ENCODE measurements at places on chromosomes 12 and 14.

DNA sequence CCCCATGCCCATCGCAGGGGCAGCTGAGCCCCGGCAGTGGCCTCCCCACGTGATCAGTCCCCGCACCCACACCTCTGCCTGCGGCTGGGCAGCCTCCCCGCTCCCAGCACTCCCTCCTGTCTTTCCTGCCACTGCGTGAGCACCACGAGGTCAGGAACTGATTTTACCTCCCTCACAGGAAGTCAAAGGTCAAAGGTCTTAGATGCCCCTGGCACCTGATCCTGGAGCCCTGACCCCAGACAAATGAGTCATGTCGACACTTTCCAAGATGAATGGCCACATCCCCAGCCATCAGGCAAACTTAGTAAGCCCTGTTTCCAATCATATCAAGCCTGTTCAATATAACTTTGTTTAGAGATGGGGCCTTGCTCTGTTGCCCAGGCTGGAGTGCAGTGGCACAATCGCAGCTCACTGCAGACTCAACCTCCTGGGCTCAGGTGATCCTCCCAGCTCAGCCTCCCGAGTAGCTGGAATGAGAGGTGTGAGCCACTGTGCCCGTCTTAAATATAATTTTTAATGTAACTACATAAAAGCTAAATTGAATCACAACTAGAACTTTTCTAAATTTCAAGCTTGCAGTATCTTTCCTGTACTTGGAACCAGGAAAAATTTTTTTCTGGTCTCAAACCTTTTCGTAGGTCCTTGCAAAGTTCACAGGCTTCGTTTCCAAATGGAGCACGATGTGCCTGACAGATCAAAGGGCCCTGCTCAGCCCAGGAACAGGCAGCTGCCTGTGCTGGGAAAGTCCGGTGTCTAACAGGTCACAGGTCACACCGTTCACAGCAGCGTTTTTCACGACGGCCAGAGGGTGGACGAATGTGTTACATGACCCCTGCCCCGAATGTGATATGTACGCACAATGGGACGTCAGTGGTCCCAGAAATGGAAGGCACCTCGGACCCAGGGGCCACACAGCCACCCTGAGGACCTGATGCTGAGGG, 1.9 kb downstream of the LRCOL1 start:
- DNase-seq: no peak

- no peak for DNase-seq
Measured at GRCh38 chr12:97194546-97194945, 268.1 kb upstream of the RMST start.

DNA sequence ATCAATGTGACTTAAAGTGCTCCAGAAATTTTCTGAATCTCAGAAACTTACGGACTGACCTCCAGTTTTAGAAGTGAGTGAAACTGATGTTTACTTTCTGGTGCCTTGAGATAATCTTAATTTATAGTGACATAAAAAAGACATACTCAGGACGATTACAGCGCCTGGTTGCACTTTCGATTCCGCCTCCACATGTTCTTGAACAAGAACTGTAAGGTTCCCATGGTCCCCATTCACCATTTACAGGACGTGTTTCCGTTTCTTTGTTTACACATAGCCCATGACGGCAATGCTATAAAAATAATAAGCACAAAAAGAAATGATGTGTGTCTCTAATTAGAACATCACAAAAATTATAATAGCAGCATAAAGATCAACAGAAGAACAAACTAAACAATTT, 98.2 kb downstream of the ADAMTS20 start:
- DNase-seq: no peak

DNA sequence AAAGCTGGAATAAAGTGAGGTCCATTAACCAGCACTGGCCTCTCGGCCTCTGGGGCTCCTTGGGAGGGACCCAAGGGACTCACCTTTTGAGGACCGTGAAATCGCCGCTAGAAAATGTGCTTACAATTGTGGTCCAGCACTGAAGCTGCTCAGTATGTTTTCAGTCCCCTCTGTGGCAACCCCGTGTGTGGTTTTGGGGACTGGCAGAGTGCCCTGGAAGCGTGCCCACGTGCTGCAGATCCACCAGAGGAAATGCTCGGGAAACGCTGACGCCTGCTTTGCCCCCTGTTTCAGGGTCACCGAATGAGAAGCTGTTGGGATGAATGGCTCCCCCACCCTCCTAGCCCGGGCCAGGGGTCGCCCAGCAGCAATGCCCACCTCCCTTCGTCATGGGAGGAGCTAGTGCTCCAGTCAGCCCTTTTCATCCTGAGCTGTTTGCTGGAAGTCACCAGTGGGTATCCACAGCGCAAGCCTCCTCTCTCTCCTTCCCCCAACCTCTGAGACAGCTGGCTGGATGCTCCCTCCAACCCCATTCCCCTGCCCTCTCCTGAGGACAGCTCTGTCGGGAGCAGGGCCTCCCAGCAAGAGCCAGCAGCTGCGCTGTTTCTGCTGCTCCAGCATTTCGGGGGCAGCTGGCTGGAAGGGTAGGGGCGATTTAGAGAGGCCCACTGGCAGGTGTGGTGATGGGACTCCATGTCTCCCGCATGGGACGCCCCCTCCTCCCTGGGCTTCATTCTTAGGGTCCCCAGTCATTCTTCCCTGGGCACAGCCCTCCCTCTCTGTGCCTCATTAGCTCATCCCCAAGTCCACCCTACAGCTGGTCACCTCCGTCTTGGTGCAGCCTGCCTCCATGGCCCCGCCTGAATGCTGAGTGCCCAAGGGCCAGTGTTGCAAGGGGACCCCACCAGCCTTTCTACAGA, 33.2 kb upstream of the PPP1R13B start:
- no peak for DNase-seq

GRCh38 chr14:97538749-97539410, 741.7 kb downstream of the VRK1 start:
- DNase-seq: no peak

DNA sequence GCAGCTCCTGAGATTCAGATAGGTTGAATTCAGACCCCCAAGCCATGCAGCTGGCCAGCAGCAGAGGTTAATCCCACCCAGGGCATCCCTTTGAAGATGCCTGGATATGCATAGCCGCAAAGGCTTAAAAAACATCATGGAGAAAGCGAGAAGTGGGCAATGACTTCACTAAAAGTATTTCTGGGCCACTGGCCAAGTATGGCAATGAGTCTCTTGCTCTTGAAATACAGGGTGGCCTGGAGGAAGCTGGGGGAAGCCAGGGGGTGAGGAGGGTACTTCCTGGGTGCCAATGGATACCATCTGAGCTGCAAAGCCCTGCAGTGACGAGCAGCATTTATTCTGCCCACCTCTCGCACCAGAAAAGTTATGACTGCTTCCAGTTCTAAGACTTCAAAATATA, 539.3 kb upstream of the TBX3 start:
- DNase-seq: no peak

- DNase-seq: no peak
Measured at GRCh38 chr14:101029668-101030290, 126.3 kb upstream of the RTL1 start.

- peak; percentile 7 for DNase-seq
Measured at GRCh38 chr12:27821259-27821973, 41.4 kb upstream of the MANSC4 start.

- DNase-seq: no peak
Measured at GRCh38 chr12:94098466-94098865, 49.9 kb upstream of the PLXNC1 start.

- no peak for DNase-seq
Measured at GRCh38 chr12:120121766-120122293, 5.3 kb upstream of the RAB35 start.

GRCh38 chr12:104371043-104371870, 67.7 kb downstream of the EID3 start:
- DNase-seq: no peak

GRCh38 chr12:11622876-11623281, 26.6 kb upstream of the ETV6 start:
- DNase-seq: no peak

DNA sequence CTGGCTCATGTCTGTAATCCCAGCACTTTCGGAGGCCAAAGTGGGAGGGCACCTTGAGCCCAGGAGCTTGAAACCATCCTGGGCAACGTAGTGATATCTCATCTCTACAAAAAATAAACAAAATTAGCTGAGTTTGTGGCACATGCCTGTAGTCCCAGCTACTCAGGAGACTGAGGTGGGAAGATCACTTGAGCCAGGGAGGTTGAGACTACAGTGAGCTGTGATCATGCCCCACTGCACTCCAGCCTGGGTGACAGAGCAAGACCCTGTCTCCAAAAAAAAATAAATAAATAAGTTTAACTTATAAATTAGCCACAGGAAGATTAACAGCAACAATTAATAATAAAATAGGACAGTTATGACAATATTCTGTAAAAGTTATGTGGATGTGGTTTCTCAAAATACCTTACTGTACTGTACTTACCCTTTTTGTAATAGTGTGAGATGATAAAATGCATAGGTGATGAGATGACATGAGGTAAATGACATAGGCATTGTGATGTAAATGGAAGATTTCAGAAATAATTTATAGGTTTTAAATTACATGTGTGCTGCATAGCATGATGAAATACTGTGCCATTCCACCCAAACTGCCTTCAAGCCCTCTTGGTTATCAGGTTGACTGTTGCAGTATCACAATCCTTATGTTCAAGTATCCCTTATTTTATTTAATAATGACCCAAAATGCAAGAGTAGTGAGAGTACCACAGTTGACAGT, 22.0 kb downstream of the USP15 start:
- no peak for DNase-seq

GRCh38 chr14:101480747-101481530, 80.4 kb upstream of the DIO3 start:
- DNase-seq: no peak

GRCh38 chr12:5272018-5272785, 159.7 kb upstream of the NTF3 start:
- no peak for DNase-seq

DNA sequence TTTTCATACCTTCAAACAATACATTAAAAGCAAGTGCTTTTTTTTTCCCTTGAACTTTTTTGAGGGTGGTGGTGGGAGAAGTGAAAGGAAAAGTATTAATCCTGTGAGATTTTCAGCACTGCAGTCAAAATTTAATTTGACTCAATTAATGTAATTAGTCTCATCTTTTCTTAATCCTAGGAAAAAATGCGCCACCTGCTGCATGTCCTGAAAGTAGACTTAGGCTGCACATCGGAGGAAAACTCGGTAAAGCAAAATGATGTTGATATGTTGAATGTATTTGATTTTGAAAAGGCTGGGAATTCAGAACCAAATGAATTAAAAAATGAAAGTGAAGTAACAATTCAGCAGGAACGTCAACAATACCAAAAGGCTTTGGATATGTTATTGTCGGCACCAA, 52.2 kb downstream of the SPATA7 start:
- DNase-seq: no peak

GRCh38 chr12:39406262-39406661, 36.7 kb downstream of the KIF21A start:
- DNase-seq: no peak

GRCh38 chr12:64749461-64750200, 9.6 kb downstream of the GNS start:
- no peak for DNase-seq

DNA sequence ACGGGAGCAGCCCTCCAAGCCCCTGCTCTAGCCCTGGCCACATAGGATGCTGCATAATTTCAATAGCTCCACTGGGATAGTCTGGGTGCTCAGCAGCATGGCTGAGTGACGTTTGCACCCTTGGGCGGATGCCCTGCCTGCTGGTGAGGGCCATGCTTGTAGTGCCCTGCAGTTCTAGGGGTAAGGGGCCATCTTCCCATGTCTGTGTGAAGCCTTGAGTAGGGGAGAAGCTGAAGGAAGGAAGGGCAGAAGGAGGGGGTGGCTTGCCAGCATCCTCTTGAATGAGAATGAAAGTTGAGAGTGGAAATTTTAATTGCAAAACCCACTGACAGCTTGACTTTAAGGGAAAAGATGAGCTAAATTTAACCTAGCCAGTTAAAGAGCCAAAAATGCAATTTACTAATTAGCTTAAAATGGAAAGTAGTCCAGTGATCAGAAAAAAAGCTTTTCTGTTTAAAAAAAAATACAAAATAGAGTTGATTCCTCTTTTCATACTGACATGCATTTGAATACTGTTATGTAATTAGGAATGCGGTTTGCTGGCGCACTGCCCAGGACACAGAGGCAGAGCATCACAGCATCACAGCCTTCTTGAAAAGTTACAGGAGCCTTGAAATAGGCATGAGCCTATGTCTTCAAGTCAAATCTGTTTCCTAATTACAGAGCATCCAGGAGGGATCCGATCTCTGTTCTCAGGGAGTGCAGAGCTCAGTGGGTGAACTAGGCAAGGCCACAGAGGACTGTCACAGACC, 18.5 kb upstream of the EML1 start:
- no peak for DNase-seq

- no peak for DNase-seq
Measured at GRCh38 chr14:89540830-89541470, 123.9 kb upstream of the FOXN3 start.

GRCh38 chr12:64801381-64801780, 23.1 kb upstream of the TBC1D30 start:
- no peak for DNase-seq

DNA sequence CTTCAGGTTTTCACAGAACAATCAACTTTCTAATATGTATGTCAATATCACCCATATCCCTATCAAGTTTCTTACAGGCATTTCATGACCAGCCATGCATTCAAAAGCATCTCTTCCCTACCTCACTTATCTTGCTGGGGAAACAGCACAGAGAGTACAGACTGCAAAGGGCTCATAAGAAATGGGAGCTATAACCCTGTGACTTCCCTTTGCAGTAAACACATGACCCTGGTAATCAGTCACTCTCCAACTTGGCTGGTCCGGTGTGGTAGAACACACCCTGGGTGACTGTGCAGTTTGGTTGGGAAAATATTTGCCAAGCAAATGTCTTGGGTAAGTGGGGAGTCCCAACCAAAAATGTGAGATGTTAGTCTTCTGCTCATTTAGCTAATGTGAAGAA, 49.4 kb upstream of the TMCC3 start:
- DNase-seq: no peak

DNA sequence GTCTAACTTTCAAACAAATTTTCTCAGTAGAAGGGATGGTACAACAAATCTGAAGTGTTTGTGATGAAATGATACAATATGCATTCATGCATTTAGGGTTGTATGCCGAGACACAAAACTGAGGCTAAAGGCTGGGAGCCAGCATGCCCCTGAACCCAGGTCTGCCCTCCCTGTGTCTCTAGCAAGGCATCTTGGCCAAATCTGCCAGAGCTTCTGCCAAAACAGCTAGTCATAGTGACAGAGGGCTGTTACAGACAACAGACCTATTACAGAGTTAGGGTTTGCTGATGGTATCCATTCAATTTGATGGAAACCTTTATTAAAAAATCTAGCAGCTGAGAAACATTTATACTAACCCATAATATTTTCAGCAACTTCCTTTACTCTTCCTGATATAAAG, 11.3 kb upstream of the CHPT1 start:
- no peak for DNase-seq
